ENCODE measurements at places on chromosomes 6 and 20.

- no peak for DNase-seq
Observed at GRCh38 chr6:16028966-16029365, 99.9 kb upstream of the MYLIP start.

DNA sequence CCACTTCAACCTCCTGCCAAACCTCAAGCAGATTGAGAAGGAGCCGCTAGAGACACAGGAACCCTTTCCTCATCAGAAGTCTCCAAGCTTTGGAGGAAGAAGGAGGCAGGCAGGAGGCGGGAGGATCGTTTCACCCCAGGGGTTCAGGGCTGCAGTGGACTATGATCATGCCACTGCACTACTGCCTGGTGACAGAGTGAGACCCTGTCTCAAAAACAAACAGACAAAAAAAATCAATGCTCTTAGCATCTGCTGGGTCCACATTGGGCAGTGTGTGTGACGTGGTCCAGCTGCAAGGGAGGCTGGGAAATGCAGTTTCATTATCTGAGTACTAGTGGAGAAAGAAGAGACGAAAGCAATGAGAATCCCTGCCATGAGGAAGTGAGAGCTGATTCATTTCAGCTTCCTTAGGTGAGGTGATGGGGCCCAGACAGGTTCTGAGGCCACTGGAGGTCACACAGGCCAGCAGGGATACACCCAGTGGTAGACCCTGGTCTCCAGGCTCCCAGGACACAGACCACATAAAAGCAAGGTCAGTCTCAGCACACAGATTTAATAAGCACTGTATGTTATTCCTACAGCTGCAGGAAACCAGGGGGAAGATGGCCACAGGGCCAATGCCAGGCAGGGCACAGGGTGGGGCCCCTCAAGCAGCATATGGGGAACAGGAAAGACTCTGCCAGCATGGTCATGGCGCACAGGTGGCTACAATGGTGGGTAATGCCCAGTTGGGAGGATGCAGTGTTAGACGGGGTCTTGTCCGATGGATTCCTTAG is 4.3 kb downstream of the GFRA4 start:
- DNase-seq = no peak

- DNase-seq = no peak
Observed at GRCh38 chr20:50388733-50389437, 121.3 kb upstream of the PTPN1 start.

GRCh38 chr6:108779536-108780275 is 68.5 kb upstream of the ARMC2 start:
- no peak for DNase-seq

GRCh38 chr6:166476061-166476591 is 93.4 kb upstream of the MPC1 start:
- DNase-seq = no peak

- DNase-seq = no peak
Observed at GRCh38 chr20:4925842-4926530, 75.3 kb downstream of the SLC23A2 start.

DNA sequence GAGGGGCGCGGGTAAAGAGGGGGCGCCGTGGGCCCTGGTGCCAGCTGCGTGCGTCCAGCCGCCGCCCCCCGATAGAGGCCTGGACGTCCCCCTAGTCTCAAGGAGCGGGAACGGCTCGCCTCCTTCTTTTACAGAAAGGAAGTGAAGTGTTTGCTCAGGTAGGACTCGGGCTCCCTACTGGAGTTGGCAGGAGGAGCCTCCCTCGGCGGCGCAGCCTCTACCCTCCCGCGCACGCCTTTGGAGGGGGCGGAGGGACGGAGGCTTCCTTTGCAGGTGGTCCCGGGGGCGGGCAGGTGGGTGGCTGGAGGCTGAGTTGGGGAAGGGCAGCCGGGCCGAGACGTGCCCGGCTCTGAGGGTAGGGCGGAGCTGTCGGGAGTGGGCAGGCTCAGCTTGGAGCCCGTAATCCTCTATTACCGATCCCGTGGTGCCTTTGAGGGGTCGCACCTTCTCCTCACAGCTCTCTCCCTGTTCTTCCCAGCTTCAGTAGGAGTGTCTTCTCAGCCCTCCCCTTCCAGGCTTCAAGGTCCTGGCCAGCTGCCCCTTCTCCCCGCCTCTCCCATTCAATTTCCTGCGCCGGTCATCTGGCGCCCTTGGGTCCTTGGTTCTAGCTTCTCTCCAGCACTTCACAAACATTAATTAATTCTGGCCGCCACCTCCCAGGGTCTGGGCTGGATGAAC is 728 bp downstream of the ITPR3 start:
- DNase-seq = peak; percentile 49

GRCh38 chr6:8110117-8110721 is 7.9 kb upstream of the EEF1E1 start:
- no peak for DNase-seq

GRCh38 chr20:51803148-51803854 is 980 bp upstream of the SALL4 start:
- DNase-seq = no peak

DNA sequence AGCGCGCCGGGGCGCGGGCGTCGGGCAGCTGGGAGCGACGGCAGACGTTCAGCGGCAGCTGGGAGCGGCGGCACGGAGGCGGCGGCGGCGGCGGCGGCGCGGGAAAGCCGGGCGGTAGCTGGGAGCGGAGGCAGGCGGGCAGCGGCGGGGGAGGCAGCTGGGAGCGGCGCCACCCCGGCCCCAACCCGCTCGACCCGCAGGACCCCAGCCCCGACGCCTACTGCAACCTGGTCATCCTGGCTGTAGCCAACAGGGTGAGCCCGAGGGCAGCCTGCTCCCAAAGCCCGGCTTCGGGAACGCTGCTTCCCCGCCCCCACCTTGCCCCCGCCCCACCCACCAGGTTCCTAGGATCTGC is 8.9 kb downstream of the CCM2L start:
- DNase-seq = no peak

DNA sequence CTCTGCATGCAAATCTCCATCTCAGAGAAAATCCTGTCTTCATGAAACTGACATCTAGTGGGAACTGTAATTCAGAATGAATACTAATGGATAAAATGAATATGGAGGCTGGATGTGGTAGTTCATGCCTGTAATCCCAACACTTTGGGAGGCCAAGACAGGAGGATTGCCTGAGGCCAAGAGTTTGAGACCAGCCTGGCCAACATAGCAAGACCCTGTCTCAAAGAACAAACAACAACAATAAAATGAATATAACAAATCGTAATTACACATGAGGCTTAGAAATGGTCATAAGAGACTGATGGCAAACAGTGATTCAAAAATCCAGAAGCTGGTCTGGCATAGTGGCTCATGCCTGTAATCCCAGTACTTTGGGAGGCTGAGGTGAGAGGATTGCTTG is 44.6 kb upstream of the DSN1 start:
- no peak for DNase-seq

DNA sequence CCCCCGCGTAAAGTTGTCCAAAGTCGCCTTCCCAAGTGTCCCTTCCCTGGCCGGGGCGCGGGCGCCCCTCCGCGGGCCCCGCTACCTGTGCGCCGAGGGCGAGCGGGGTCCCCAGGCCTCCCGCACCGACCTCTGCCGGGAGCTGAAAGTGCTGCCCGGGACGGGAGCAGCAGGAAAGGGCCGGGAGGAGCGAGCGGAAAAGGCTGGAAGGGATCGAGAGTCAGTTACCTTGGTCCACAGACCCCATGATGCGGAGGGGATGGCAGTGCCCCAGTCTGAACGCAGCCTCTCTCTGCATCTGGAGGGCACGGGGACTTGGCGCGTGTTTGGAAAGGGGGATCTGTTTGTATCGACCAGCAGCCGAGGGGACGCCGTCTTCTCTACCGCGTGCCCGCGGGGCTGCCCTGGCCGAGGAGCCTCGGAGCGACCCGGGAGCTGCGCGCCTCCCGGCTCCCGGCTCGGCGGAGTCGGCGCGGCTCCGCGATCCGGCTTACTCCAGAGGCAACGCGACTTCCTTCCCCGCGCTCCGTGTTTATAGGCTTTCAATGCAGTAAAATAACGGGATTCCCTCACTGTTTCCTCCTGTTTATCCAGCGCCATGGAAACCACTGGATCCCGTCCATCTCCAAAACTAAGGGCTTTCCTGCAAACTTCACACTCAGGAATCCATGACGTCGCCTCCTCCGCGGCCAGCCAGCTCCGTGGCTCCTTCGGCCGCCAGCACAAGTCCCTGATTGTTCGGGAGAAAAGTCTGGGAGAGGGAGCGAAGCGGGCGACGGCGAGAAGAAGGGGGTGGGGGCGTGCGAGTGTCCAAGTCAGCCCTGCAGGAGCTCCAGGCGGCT is 20.0 kb upstream of the NFATC2 start:
- DNase-seq = peak; percentile 19

- no peak for DNase-seq
Observed at GRCh38 chr20:35750611-35751010, 8.6 kb upstream of the RBM39 start.

DNA sequence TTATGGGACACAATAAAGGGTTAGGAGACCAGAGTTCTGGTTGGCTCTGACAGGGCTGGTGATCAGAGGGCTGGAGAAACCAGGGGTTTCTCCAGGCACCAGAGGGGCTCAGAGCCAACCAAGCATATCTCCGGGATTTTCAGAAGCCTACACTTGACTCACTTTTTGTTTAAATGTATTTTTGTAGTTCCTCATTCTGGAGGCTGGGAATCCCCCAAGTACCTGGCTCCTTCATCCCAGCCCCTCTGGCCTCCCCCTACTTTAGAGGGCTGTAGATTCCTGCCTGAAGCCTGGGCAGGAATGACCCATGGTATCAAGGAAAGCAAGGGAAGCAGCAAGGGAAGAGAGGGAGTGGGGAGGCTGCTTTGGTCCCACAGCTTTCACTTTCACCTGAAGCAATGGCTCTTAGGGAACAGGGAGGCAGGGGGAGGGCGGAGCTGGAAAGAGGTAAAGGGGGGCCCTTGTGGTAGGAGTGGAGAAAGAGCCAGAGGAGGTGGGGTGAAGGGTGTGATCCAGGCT is 973 bp downstream of the CD40 start:
- no peak for DNase-seq

GRCh38 chr20:11364736-11365135 is 553.0 kb upstream of the BTBD3 start:
- no peak for DNase-seq

- DNase-seq = no peak
Observed at GRCh38 chr20:5033566-5033965, 32.3 kb upstream of the SLC23A2 start.

DNA sequence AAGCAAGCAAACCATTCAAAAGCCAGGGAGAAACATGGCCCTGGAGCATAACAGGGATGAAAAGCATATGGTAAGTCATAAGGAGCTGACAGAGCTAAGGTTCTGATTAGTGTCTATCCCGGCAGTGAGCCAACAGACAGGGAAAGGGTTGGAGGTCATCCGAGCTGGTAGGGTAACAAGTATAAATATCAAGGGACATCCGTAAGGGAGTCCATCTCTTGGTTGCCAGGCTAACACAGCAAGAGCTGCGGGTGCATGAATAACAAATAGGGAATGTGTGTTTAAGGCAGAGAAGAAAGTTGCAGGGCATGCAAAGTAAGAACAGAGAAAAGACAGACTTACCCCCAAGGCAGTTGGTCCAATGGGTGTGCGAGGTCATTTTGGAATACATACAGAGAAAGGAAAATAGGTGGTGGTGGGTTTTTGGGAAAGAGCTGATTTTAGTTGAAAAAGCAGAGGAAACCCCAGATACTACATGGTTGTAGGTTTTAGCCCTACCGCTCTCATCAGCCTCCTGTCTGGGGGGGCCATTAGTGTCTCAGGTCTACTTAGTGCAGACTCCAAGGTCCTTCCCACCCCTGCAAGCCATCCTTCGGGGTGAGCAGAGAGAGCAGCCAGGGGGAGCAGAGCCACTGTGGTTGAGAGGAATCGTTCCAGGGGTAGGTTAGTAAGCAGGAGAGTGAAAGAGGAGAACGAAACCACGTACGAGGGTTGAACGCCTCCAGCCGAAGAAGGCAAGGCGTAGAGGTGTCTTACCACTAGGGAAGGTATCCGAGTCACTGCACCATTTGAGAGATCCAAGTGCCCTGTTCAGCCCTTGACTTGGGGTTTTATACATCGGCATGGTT is at the start of gene ERVFRD-1:
TSS of gene ERVFRD-1 (minus strand) at position 805 of the 848 bp plus-strand sequence. CDS start 6,415 bp downstream, outside the sequence.
- DNase-seq = peak; percentile 13

GRCh38 chr6:97939440-97940168 is 656.6 kb upstream of the MMS22L start:
- no peak for DNase-seq

DNA sequence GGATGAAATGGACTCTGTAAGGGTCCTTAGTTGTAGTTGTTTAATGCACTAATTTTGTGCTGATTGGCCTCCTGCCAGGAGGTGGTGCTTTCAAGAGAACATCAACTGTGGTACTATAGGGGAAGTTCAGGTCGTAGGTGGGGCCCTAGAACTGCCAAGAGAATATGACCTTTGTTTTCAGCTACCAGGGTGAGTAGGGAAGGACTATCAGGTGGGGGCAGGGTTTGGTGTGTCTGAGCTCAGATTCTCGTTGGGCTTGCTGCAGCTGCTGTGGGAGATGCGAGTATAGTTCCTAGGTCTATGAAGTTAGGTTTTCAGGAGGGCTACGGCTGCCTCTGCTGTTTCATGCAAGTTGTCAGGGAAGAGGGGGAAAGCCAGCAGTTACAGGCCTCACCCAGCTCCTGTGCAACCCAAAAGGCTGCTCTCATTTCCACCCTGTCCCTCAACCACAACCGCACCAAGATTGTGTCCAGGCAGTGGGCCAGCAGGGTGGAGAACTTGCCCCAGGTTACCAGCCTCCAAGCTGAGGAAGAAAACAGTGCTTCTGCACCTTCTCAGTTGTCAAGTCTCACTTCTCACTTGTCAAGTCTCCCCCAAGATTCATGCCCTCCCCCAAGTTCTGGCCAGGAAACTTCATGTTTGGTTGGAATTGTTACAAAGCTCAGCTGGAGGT is 626.5 kb upstream of the MAP3K7 start:
- no peak for DNase-seq

GRCh38 chr6:1463751-1464426 is 74.5 kb downstream of the FOXF2 start:
- DNase-seq = no peak

DNA sequence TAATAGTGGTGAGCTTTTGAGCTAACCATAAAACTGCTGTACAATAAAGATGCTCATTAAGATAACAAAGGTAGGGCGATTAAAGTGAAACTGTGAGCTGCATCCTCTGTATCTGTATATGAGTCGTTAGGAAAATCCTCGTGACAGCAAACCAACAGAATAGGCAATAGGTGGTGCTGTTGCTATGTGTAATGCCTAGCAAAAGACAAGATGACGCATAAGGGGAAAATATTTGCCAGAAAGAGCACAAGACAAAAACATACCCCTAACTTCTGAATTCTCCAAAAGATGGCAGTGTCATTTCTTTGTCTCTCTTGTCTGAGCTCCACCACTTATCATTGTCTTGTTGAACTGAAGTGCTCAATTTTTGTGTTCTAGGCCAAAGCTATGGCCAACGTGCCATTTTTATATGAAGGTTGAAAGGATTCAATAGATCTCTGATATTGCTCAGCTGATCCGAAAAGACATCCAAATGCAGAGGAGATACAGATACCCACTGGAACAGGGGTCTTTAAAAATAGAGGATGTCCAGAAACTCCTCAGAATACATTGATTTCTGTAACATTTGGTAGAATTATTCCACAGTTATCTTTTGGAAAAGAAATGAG is 56.3 kb upstream of the ANKEF1 start:
- DNase-seq = no peak
